ENCODE measurements at places on chromosomes 4 and X.

GRCh38 chr4:184016759-184017668, 111.9 kb downstream of the STOX2 start:
- no peak for DNase-seq

DNA sequence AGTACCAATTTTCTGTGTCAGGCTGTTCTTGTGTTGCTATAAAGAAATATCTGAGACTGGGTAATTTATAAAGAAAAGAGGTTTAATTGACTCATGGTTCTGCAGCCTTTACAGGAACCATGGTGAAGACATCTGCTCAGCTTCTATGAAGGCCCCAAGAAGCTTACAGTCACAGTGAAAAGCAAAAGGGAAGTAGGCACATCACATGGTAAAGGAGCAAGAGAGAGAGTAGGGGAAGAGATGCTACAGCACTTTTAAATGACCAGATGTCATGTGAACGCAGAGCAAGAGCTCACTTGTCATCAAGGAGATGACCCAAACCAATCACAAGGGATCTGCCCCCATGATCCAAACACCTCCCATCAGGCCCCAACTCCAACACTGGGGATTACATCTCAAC, 174.3 kb downstream of the ATP10D start:
- DNase-seq, result no peak

DNA sequence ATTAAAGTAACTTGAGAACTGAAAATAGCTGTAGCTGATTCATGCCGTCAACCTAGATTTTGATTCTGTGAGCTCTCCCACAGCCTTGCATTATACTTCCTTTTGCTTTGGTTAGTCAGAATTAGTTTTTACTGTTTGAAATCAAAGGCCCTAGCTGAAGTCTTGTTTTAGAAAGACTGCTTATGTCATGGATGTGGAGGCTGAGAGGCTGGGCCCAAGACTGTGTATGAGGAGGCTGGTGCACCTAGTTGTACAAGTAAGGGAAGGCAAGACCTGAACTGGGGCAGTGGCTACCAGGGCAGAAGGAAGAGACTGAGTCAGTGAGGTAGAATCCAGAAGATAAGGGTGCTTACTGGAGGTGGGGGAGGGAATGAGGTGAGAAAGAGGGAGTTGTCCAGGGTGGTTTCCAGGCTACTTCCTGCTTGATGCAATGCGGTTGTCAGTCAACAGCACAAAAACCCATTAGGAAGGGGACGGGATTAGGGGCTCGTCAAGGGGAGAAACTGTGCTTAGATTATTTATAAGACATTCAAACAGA, 76.2 kb upstream of the PAGE3 start:
- no peak for DNase-seq

GRCh38 chr4:143531380-143531779, 17.9 kb downstream of the SMARCA5 start:
- no peak for DNase-seq

DNA sequence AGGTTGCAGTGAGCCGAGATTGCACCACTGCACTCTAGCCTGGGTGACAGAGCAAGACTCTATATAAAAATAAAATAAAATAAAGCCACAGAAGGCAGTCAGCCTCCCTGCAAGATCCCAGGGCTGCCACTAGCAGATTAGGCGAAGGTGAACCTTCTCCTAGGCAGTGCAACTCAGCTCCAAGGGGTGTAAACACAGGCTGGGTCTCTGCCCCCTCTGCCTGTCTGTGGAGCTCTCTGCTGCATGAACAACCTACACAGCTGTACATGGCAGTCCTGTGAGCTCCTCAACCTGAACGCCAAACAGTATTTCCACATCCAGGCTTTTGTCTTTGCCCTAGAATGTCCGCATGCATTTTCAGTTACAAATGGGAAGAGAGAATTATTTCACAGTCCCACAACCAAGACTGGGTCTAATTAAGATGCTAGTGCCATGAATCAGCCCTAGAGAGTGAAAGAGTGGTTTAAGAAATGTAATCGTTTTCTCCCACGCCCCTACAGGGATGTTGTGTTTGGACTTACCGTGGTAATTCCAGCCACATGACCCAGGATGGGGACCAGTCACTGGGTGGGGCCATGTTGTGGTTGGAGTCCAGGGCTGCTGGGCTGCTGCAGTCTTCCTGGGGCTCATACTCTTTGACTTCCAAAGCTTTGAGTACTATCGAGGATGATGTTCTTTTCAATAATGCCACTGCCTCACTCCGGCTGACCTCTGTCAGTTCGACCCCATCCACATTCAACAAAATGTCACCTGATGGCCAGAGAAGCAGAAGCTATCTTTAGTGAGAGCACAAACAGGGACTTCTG, 99.0 kb downstream of the FIP1L1 start:
- DNase-seq, result no peak

- no peak for DNase-seq
Measured at GRCh38 chrX:71171110-71171801, 26.6 kb downstream of the NLGN3 start.

DNA sequence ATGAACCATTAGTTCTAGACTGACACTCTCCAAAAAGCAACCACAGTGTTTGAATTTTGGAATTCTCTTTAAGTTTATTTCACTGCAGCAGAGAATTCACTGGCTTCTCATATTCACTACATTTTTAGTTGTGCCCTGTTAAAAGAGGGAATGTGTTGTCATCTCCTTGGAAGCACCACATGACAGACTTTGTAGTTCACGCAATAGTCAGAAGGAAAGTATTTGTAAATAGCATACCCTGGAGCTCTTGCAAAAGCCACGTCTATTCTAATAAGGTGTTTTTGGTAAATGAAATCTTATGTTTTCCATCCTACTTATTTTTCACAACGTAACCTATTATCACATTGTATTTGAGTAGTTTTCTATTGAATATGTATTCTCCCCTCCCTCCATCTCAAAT, 25.8 kb downstream of the DOCK11 start:
- DNase-seq, result no peak

- peak; percentile 33 for DNase-seq
Measured at GRCh38 chr4:145936997-145937901, 1.4 kb downstream of the ZNF827 start.

- DNase-seq, result no peak
Measured at GRCh38 chr4:101441446-101441845, 94.1 kb upstream of the PPP3CA start.

DNA sequence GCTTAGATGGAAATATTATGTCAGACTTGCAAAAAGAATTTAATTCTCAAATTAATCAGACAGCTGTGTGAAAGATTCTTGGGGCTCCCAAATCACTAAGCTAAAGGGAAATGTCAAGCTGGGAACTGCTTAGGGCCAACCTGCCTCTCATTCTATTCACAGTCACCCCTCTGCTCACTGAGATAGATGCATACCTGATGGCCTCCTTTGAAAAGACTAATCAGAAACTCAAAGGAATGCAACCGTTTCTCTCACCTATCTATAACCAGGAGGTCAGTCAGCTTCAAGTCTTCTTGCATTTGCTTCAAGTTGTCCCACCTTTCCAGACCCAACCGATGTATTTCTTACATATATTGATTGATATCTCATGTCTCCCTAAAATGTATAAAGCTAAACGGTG, 882.7 kb downstream of the CENPC start:
- DNase-seq, result no peak

DNA sequence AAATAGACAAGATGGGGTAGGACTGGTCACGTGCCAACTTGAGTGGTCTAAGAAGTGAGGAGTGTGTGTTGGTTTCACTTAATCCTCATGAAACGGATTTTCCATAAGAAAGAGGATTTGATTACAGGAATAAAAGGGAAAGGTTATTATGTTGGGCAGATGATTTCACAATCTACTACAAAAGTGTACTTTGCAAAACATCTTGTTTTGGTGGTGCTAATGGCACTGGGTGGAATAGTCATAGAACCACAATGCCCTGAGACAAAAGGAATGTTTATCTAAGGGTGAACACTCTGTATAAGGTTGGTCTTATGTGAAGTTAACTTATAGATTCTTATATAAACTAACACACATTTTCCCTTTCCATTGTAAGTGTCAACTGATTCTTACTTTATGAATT, 45.6 kb downstream of the GLUD2 start:
- DNase-seq, result no peak

- no peak for DNase-seq
Measured at GRCh38 chr4:98625399-98625798, 33.0 kb downstream of the TSPAN5 start.

Measured in activated CD8-positive, alpha-beta memory T cell treated with anti-CD3 and anti-CD28 coated beads for 48 hours (primary cell).